ENCODE measurements at places on chromosomes 13 and 19.

GRCh38 chr19:13165162-13165997 lies 15.2 kb downstream of the IER2 start:
- no peak for DNase-seq

GRCh38 chr19:48646001-48646721 lies at the start of gene CA11:
TSS of gene CA11 (minus strand) at chr19:48646187. CDS start at chr19:48645632, 555 bp downstream.
- DNase-seq: peak; percentile 74

GRCh38 chr13:113471844-113472243 lies 18.6 kb upstream of the ADPRHL1 start:
- no peak for DNase-seq

- peak; percentile 33 for DNase-seq
Observed at GRCh38 chr19:11699931-11700794, 38.6 kb downstream of the ZNF823 start.

DNA sequence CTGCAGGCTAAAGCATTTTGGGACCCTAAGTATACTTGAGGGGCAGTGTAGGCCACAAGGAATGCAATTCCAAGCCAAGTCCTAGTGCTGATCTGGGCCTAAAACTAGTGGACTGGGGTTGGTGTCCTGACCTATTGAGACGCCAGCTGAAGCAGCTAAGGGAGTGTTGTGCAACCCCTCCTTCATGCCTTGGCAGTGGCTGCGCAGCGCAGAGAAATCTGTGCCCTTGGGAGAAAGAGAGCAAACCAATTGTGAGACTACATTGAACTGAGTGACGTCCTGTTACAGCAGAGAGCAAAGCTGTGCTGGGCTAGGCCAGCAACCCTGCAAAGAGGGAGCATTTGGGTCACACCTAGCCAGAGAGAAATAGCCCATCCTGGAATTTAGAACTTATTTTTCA lies 2715.0 kb upstream of the PCDH20 start:
- no peak for DNase-seq

GRCh38 chr19:51708811-51709210 lies 15.0 kb downstream of the HAS1 start:
- DNase-seq: no peak

DNA sequence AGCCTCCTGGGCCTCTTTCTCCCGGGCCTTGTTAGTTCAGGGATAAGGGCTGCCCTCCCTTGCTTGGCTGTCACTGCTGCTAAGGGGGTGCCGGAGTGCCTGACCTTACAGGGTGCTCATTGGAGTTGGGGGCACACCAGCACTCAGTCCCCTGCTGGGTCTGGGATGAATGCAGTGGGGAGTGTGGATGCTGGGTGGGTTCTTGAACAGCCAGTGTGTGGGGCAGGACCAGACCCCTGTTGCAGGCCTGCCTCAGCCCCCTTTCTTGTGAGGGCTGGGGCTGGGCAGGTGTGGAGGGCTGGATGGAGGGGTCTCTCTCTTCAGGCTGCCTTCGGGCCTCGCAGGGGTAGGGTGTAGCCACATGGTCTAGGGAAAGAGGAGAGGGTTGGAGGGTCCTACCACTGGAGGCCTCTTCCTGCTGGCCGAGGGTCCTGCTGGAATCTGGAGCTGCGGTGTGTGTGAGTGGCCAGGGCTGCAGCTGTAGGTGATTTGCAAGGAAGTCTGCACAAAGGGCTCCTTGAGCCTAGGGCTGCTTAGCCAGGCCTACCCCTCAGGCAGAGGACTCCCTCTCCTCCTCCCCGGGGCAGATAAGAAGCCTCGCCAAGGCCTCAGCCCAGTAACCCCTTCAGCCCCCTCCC lies 3.2 kb downstream of the CEBPA start:
- no peak for DNase-seq

DNA sequence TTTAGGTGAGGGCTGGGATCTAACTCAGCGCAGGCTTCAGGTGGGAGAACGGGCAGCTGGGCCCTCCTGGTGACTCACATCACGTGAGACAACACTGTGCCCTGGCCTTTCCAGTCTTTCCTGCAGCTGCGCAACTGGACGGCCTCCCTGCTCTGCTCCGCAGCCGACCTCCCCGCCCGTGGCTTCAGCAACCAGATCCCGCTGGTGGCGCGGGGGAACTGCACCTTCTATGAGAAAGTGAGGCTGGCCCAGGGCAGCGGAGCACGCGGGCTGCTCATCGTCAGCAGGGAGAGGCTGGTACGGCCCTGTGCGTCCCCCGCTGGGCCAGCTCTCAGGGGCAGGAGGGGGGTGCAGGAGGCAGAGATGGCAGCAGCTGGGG lies 8.8 kb downstream of the SPPL2B start:
- peak; percentile 18 for DNase-seq

- DNase-seq: peak; percentile 85
Observed at GRCh38 chr13:110664041-110664440, 41.9 kb downstream of the CARS2 start.

Measured in MV-4-11 (cell line).